ENCODE measurements at places on chromosomes 1 and 21. TPM values are rescaled to one million over a fixed set of nuclear protein-coding genes. Genes with fewer than 3 reads are reported as not detected.

The RSPH1 gene
- 0.33 TPM for total RNA-seq

The NUP210L gene
- 0.10 TPM for total RNA-seq

The HES2 gene
- 0.13 TPM for total RNA-seq

The AMY1A gene
- not detected for total RNA-seq

The ICOSLG gene
- total RNA-seq: 3.8 TPM

- DNase-seq: no peak
Observed at GRCh38 chr1:152151646-152152045, 7.4 kb downstream of the RPTN start.

GRCh38 chr1:43757343-43758053 lies 50.2 kb downstream of the ST3GAL3 start:
- no peak for DNase-seq

DNA sequence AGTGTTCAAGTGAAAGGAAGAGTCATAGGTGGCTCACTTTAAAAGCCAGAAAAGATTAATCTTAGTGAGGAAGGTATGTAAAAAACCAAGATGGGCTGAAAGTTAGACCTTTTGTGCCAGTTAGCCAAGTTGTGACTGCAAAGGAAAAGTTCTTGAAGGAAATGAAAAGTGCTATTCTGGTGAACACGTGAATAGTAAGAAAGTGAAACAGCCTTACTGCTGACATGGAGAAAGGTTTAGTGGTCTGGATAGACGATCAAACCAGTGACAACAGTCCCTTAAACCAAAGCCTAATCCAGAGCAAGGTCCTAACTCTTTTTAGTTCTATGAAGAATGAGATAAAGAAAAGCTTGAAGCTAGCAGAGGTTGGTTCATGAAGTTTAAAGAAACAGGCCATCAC lies 106.4 kb downstream of the CTH start:
- no peak for DNase-seq

DNA sequence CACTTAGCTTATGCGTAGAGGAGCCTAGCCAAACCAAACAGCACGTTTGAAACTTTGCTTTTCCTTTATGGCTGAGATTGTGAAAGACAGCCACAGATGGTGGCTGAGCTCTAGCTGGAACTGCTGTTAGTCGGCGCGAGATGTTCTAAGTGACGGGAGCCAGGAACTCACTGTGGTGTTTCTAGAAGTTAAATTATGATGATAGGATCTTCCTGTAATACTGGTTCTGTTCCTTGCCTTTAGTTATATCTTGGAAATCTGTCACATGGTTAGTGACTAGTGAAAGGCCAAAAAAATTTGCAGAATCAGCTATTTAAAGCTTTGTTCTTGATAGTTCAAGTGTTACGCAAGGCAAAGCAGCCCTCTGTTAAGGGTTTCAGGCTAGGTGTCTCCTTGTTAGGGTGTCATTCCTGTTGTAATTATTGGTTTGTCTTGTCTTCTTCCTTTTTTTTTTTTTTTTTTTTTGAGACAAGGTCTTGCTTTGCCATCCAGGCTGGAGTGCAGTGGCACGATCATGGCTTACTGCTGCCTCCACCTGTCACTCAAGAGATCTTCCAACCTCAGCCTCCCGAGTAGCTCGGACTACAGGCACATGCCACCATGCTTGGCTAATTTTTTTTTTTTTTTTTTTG lies 22.6 kb downstream of the AK4 start:
- DNase-seq: peak; percentile 60

DNA sequence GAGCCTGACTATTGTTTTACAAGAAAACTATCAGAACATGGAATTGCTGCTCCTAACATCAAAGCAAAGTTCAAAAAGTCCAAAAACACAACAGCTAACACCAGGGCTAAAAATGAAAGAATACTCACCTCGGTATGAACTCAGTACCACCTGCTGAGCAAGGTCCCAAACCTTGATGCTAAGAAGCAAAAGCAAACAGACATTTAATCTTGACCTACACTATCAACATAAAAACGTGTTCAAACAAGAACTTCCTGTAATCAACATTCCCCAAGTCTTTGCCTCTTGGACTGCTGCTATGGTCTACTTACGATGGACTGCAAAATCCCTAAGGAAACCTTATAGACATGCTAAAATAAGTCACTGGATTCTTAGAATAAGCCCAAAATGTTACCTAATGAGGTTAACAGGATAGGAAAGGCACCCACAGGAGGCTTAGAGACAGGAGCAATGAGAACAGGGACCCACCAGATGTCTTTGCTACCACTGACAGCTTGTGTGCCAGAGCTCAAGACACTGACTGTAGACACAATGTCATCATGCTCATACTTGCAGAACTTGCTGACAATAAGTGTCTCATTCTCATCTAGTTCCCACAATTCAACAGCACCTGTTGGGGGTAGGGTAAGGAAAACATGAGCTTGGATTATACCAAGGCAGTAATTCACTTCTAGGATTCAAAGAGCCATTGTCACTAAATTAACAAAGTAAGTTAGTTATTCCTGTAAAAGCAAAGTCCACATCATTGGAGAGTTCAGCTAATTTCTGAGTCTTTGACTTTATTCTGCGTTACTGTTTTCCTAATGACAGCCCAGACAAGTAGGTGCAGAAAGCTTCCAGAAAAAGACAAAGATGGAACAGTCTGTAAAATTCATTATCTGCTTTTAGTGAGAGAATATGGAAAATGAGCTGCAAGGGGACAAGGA lies 1.8 kb downstream of the WDR77 start:
- DNase-seq: no peak

- no peak for DNase-seq
Observed at GRCh38 chr1:109971559-109971958, 13.0 kb upstream of the AHCYL1 start.

DNA sequence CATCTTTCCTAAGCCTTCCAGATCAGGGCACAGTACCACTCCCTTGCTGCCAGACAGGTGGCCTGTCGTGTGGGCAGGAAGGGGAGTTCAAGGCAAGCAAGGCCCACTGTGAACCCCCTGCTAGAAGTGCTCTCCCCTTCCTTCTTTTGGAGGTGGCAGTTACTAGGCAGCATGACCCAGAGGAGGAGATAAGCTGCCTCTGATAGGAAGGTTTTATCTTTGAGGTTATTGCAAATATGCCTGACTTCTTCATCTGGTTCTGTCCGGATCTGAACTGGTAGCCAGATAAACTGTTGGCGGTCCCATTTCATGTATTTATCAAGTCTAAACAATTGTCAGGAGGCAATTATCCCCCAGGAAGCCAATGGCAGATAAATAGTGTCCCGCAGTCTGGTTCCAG lies 198.2 kb upstream of the LMO4 start:
- no peak for DNase-seq

DNA sequence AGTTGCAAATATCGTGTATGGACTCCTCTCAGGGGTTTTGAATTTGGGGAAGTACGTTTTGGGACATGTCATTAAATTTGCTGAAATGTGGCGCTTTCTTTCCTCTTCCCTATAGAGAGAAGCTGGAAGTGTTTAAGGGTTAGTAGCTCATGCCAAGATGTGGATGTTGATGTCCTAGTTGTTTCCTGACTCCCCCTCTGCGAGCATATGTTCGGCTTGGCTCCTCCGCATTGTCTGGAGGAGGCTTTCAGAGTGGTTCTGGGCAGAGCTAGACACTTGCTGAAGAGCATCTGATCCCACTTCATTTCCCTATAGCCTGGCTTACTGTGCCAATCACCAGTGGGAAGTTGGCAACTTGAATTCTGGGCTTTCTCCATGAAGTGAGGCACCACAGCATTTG lies 347.4 kb upstream of the B3GALT2 start:
- DNase-seq: no peak

- DNase-seq: no peak
Observed at GRCh38 chr1:177873238-177873637, 96.6 kb downstream of the SEC16B start.

- no peak for DNase-seq
Observed at GRCh38 chr1:218525451-218526197, 180.5 kb downstream of the TGFB2 start.

DNA sequence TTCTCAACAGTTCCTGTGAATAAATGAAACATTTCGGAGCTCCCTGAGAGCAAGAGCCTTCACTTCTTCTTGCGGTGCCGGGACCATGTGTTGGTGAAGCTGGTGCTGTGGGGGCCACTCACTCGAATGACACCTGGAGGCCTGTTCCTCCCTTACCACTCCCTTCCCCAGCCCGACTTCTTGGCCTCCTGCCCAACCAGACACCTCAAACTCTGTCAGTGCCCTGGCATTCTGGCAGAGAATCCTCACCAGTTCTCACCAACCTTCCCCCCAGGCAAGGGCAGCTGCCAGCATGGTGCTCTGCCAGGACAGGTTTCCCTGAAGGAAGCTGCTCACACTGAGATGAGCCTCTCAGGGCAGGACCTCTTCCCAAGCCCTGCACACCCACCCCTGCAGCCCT lies 68.3 kb downstream of the MPZL1 start:
- DNase-seq: no peak

DNA sequence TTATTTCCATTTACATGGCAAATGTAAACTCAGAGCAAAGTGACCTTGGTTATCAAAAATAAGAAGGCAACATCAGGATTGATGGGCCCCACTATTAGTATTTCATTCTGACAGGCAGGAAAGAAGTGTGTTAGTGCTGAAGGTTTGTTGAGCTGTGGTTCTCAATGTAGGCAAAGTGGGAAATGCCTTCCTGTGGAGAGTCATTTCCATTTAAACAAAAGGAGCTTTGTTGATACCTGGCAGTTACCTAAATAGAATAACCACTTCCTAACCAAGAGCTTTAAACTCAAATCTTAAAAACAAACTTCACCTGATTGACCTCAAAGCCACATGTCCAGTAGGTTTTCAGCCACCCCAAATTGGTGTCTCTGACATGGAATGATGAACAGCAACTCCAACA lies 579.9 kb upstream of the BEND5 start:
- no peak for DNase-seq

GRCh38 chr1:202571719-202572339 lies 138.4 kb downstream of the SYT2 start:
- no peak for DNase-seq

- no peak for DNase-seq
Observed at GRCh38 chr21:16241479-16241963, 511.7 kb downstream of the USP25 start.

GRCh38 chr1:14653461-14653960 lies 55.0 kb downstream of the KAZN start:
- DNase-seq: no peak

GRCh38 chr1:43072314-43072713 lies 99.8 kb downstream of the EBNA1BP2 start:
- no peak for DNase-seq

- DNase-seq: no peak
Observed at GRCh38 chr1:28058971-28059878, 29.2 kb downstream of the EYA3 start.

DNA sequence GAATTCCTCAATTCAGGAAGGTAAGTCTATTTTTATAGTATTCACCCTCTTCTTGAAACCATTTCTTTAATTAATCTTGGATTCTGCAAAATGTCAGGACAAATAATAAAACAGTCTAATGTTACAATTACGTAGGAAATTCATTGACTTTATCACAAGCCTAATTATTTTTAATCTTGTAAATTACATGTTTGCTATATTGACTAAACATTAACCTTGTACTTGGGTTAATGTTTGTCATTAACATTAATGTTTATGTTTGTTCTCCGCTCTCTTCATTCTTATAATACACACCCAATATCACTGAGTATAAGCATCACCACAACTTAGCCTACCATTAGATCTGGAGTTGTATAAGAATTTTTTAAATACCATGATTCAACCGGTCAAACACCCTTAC lies 2.8 kb downstream of the GCLM start:
- no peak for DNase-seq

GRCh38 chr1:43171312-43171875 lies 696 bp downstream of the EBNA1BP2 start:
- DNase-seq: no peak

GRCh38 chr1:42983253-42983652 lies 24.6 kb upstream of the SLC2A1 start:
- no peak for DNase-seq

DNA sequence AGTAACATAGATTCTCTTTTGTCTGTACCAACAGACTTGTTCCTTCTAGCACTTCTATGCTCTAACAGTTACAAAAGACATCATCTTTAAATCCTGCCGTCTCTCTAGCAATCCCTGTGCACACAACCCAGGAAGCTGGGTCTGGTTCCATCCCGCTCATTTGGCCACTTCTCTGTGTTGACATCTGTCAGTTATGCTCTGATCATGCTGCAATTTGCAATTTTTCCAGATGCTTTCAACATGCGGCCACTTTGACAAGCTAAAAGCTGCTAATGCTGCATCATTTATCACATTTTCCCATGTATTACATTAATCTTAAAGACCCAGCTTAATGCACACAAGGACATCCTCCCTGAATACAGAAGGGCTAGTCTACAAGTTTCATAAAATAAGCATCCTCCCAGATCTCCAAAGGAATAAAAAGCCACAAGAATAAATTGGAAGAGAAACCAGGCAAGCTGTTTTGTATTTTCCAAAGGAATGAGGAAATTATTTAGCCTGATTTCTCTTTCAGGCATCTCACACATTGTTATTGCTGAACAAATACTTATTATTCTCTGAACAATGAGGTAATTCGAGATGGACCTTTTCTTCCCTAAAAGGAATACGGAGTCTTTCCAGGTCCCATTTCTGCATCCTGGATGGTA lies 19.0 kb upstream of the LRRC52 start:
- DNase-seq: no peak

DNA sequence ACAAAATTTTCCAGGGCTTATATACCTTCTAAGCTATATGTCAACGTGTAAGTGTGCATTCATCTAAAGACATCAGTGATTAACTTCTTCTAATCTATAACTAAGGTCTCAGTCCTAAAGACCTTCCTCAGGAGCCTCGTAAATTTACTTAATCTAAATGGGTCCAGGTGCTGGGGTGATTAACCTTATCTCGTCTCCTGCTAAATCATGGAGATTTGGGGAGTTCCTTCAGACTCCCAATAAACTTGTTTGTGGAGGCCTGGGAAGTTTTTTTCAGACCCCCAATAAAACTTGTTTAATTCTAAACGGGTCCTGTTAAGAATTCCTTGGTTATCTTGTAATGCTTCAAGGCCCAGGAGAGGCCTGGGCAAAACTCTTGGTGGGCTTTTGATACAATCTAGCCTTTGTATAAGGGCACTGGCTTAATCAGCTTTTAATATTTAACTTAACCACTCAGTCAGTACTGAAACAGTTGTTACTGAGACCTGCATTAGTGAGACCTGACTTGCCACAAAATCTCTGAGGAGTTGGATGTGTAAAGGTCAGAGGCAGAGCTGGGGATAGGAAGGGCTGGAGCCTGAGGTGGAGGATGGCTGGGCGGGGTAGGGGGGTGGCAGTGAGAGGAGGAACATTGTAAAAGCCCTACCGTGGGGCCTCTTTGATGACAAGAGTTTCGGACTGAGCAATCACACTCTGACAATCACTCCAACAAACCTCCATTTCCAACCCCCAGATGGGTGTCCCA lies 6.2 kb upstream of the HMGCS2 start:
- no peak for DNase-seq

Measured in left lobe of liver (tissue), 2 donors.